ENCODE measurements at places on chromosomes 5 and 9.

GRCh38 chr5:95217881-95218280 is 67.0 kb downstream of the MCTP1 start:
- no peak for DNase-seq

DNA sequence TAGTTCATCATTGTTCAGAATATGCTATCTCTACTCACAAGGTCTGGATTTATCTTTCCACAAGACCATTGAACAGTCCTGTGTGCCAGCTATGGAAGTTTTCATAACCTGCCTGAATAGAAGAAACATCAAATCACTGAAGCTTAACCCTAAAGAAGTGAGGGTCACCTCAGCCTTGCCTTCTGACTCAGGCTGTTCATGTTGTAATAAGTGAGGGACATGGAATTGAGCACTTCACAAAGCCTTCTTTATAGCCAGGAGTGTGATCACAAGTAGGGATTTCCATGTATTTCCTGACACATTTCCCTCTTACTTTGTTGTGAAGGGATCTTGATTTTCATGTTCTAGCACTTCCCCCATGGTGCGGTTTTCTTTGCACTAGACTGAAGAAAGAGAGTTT is 577.5 kb upstream of the WWC1 start:
- DNase-seq, result no peak

DNA sequence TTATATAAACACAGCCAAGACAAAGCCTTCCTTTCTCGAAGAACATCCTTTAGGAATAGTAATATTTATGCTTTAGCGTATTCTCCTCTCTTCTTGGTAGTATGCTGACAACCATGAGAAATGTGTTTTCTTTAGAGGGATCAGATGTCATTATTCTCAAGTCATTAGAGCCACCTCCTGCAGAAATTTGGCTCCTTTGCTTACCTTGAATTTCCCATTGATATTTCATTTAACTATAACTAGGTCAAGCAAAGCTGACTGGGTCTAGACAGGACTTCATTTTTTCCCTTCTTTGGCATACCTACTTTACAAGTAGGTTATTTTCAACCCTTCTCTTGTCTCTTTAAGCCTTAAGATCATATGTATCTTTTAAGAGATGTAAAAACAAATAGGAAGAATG is 50.3 kb downstream of the SPATA31D1 start:
- no peak for DNase-seq

- no peak for DNase-seq
Observed at GRCh38 chr5:179268966-179269693, 76.1 kb downstream of the ADAMTS2 start.

- no peak for DNase-seq
Observed at GRCh38 chr5:160270704-160271103, 41.4 kb downstream of the FABP6 start.

GRCh38 chr9:131270171-131271015 is 5.9 kb downstream of the FAM78A start:
- DNase-seq, result no peak

DNA sequence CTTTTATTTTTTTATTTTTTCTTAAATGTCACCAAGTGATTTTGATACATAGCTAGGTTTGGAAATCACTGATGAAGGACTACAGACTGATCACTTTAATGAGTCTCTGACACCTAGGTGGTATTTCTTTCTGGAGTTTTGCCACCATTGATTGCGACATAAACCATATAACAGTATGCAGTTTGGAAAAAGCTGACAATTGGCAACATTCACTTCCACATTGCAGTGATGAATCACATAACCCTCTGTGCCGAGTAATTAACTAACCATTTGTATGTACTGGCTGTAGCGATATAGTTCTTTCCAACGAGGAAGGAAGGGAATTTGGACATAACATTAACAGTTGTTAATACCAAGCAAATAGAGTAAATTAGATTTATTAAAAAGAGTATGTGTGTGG is 222.9 kb upstream of the EFNA5 start:
- DNase-seq, result no peak

GRCh38 chr5:60841361-60841760 is 2.7 kb downstream of the ELOVL7 start:
- DNase-seq, result no peak

DNA sequence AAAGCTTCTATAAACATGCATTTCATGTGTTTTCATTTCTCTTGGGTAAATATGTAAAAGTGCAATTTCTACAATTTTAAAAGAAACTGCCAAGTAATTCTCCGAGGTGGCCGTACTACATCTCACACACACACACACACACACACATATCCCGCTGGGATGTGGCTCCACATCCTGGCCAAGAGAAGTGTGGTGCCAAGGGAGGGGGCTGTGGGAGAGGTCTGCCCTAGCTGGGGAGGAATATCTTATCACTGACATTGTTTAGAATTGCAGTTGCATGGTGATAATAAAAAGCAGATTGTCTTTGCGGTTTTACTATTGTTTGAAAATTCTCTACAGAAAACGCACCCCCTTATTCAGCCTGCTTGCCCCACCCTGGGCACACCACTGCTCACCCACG is 558.4 kb downstream of the BNC2 start:
- DNase-seq, result no peak

DNA sequence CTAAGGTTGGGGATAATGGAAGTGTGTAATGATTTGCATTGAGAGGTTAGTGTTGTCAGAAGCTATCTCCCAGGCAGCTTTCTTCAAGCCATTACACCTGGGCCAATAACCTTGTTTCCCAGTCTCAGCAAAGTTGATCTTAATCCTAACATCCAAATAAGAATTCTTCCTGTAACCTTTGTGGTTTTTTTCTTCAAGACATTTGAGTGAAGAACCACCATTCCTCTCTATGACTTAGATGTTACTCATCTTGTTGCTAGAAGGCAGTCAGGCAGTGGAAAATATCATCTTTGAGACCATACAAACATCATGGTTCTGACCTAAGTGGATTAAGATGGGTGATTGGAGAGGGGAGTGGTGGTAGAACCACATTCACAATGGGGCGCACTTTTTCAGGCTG is 103.5 kb downstream of the NDUFAF2 start:
- no peak for DNase-seq

GRCh38 chr5:95628933-95629332 is 9.0 kb downstream of the GPR150 start:
- DNase-seq, result no peak

DNA sequence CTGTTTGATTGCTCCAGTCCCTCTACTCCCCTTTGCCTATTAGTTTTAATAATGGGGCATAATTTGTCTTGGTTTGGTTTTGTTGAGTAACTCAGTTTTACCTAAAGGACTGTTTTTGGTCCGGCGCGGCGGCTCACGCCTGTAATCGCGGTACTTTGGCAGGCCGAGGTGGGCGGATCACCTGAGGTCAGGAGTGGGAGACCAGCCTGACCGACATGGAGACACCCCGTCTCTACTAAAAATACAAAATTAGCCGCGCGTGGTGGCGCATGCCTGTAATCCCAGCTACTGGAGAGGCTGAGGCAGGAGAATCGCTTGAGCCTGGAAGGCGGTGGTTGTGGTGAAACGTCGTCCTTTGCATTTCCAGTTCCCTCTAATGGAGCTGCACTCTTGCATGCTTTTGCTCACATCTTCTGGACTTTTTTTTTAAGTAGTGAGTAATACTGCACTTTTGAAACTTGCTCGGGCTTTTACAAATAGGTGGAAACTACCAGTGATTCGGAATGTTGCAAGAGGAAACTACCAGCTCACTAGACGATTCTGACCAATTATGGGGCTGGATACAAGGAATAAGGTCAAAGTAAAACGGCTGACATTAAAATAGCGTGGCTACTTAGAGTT is 721 bp upstream of the MAML1 start:
- no peak for DNase-seq

GRCh38 chr9:116979456-116979855 is 292.4 kb downstream of the TRIM32 start:
- DNase-seq, result no peak

- no peak for DNase-seq
Observed at GRCh38 chr9:81314490-81314889, 374.9 kb downstream of the TLE1 start.

GRCh38 chr5:151094030-151094851 is 13.4 kb upstream of the TNIP1 start:
- no peak for DNase-seq

DNA sequence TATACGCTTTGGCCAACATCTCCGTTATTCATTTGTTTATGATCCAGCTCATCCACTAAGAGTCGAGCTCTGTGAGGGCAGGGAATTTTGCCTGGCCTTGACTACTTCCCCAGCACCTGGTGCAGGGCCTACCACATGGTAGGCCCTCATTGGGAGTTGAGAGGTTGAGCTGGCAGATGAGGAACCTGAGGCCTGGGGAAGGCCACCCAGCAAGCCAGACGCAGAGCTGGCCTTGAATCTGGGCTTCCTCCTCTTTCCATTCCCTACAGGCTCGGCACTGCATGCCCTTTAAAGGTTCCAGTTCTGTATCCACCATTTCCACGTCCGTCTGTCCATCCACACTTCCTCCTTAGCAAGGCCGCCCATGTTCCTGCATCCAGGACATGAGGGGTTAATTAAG is 24.2 kb downstream of the KCNMB1 start:
- no peak for DNase-seq

GRCh38 chr5:58117542-58117941 is 342.3 kb downstream of the PLK2 start:
- DNase-seq, result no peak
